ENCODE measurements at places on chromosomes 16 and 17. TPM values are rescaled to one million over a fixed set of nuclear protein-coding genes. Genes with fewer than 3 reads are reported as not detected.

Gene SHISA9
- polyA plus RNA-seq = 0.01 TPM

Gene SULT1A2
- 0.06 TPM for polyA plus RNA-seq

Gene CLEC3A
- polyA plus RNA-seq = not detected

Gene SLC5A10
- not detected for polyA plus RNA-seq

Gene KRT13
- 0.77 TPM for polyA plus RNA-seq

Gene NT5M
- polyA plus RNA-seq = 1.2 TPM

Gene BRIP1
- 3.0 TPM for polyA plus RNA-seq

Gene MEAK7
- 44.8 TPM for polyA plus RNA-seq

Gene GPR139
- polyA plus RNA-seq = not detected

Gene FBXW10
- polyA plus RNA-seq = 0.01 TPM

Gene USP43
- polyA plus RNA-seq = 3.4 TPM

Gene ZNRF1
- polyA plus RNA-seq = 22.8 TPM

Gene BCL6B
- 0.06 TPM for polyA plus RNA-seq

Gene TRPV3
- 3.5 TPM for polyA plus RNA-seq

Gene ZNF469
- 0.01 TPM for polyA plus RNA-seq
